ENCODE measurements at places on chromosomes 3 and 15.

GRCh38 chr15:34358367-34358766 is 8.6 kb downstream of the LPCAT4 start:
- no peak for DNase-seq

GRCh38 chr15:95302206-95302605 is 1028.3 kb upstream of the NR2F2 start:
- DNase-seq, result no peak

DNA sequence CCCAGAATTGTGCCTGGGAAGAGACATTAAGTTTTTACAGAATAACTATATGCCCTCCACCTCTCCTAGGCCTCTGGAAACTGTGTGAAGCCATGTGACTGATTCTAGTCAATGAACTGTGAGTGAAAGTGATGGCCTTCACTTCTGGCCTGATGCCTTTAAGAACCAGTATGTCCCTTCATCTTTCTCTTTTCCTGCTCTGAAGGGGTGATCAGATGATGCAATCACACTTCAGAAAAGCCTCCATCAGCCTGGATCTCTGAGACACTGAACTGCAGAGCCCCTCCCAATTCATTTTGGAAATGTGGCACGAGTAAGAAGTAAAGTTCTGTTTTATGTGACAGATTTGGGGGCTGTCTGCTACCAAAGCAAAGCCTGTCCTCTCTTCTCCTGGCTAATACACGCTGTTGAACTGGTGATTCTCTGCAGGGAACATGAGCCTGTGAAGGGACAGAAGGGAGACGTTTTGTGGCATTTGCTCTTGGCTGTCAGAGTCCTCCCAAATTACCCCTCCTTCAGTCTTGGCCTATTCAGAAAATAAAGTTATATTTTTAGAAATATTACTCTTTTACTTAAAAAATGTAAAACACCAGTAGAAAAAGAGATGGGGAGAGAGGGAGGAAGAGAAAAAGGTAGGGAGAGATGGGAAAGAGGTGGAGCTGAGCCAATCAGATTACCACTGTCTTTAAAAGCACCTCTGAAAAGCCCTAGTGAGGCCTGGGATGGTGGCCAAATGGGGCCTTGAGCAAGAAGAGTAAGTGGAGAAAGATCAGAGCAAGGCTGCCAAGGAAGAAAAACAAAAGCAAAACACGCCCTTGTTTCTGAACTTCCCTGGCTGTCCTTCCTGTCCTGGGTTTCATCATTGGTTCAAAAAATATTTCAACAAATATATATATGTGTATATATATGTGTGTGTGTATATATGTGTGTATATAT is 40.9 kb upstream of the RYK start:
- DNase-seq, result no peak

GRCh38 chr3:100864471-100865250 is 128.6 kb downstream of the ABI3BP start:
- DNase-seq, result no peak

DNA sequence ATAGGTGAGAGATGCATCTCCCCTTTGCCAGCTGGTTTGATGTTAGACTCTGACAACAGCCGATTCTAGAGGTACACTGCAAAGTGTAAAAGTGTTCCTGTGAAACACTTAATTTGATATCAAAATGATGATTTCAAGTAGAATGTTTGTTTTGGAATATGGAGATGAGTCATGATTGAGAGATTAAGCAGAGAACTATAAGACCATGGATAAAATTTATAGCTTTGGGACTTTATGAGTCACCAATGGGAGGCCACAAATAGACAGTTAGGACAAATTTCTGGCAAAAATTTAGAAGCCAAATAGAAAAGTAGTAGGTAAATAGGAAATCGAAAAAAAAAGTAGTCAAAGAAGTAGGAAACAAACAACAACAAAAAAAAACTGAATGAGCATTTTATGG is 672.5 kb downstream of the NSUN3 start:
- DNase-seq, result no peak

DNA sequence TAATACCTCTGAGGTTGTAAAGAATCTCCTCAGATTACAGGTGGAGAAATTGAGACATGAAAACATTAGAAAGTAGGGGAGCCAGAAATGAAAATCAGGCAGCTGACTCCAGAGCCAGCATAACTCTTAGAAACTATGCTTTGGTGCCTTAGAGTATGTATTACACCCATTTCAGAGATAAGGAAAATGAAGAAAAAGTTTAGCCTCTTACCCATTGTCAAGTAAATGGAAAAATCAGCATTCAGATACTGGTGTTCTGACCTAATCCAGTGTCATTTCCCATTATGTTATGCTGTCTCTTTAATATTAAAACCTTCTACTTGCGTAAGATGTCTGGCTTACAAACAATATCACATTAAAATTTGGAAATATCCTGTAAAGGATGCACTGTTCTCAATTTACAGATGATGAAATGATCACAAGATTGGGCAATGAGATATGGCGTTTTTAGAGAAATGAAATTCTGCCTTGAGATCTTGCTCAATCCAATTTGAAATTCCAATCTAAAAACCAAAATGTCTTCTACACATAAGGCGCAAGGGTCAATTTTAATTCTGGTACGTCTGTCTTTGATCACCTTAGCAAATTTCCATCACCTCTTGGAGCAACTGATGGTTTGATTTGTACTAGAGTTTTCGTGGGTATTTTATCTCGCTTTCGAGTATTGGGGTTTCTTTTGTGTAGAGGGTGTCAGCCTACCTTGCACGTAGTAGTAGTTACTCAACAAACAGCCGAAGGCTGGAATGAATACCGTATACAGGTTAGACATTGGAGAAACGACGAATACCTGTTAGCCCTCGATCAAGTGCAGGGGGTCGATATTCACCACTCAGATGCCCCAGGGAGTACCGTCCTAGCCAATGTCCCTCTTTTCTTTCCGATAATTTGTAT is 902 bp upstream of the ZCWPW2 start:
- no peak for DNase-seq
